ENCODE measurements at places on chromosomes 5 and 9.

GRCh38 chr9:37908698-37909186, 4.8 kb upstream of the SLC25A51 start:
- DNase-seq: no peak

DNA sequence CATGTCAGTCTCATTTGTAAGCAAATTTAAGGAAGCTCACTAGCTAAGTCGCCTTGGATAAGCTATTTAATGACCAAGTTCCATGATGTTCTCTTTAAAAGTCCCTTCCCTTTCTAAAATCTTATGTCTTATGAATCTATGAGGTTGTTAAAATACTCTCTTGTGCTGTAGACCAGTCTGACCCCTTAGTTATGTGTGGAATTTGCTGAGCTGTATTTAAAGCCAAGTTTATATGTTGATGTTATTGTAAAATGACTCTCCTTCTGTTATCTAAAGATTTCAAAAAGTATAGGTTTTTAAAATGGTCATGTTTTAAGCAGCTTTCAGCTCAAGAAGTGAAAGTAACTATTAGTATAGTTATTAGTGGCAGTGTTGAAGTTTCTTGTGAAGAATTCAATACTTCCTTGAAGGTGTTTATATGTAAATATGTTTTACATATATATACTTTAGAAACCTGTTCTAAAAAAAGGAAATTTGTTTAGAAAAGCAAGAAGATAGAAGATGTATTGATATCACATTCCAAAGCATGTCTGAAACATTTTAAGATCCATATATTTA, 92.2 kb downstream of the CDC42SE2 start:
- DNase-seq: no peak

- no peak for DNase-seq
These were observed 12.4 kb downstream of the NACC2 start for GRCh38 chr9:136082496-136083361.

DNA sequence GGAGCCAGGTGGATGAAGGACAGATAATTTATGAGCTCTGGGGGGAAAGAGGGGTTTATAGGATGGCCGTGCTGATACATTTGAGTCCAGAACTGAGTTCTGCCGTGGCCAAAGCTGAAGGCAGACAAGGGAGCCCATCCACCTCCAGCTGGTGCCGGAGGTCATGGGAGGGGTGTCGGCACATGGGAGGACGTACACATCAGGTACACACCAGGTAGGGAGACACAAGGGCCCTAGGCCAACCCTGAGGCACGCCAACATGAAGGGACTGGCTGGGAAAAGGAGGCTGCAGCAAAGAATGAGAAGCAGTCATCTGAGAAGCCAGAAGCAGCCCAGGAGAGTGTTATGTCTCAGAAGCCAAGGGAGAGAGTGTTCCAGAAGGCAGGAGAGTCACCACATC, 2.1 kb upstream of the GPRIN1 start:
- no peak for DNase-seq

- no peak for DNase-seq
These were observed 52.1 kb upstream of the EQTN start for GRCh38 chr9:27348785-27349697.

GRCh38 chr5:128216860-128217531, 133.4 kb downstream of the SLC12A2 start:
- DNase-seq: no peak

DNA sequence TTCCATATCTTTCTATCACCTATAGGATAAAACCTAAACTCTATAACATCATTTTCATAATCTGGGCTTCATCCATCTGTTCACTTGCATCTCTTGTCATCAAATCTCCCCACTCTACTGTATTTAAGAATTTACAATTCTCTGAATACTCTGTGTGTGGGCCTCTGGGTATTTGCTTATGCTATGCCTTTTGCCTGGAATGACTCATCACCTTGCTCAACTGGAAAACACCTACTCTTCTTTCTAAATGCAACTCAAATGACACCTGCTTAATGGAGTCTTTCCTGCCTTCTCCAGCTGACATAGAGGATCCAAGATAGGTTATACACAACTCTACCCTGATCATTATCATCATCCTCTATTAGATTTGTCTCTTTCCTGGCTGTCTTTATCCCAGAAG, 421.7 kb downstream of the SPATA31D1 start:
- DNase-seq: no peak

GRCh38 chr5:2877522-2877921, 126.0 kb upstream of the IRX2 start:
- DNase-seq: no peak

DNA sequence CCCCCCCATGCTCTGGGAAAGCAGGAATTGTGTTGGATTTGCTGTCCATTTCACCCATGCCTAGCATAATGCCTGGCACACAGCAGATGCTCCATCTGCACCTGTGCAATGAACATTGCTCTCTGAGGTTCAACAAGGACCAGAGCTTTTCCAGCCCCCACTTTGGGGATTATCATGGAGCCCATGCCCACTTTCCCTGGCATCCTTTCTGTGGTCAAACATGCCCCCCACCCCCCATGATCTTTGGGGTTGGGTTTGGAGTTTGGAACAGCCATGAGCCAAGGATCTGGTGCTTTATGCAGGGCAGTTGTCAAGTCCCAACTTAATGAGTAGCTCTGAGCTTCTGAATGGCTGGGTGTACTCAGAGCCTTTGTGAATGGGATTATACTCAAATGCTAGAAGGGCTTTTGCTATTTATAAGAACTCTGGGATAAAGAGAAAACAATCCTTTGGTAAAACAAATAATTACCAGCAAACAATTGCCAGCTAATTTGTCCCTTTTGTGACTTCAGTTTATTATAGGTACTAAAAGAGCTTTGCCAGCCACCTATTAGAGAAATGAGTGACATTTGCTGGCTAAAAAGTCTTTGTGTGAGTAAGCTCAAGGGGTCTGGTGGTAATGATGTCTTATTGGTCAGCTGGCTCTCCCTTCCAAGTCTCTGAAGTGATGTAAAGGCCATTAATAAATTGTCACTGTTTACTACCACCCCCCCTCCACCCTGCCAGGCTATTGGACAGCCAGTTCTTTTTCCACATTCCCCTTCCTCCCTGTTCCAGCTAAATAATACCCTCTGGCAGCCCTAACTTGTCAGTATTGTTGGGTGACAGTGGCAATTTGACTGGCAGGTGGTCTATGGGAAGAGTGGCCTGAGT, 182.3 kb downstream of the MACROH2A1 start:
- DNase-seq: no peak

GRCh38 chr9:113363336-113363735, 13.4 kb downstream of the HDHD3 start:
- no peak for DNase-seq

- peak; percentile 64 for DNase-seq
These were observed 133.8 kb upstream of the SLC24A2 start for GRCh38 chr9:19922476-19923118.

DNA sequence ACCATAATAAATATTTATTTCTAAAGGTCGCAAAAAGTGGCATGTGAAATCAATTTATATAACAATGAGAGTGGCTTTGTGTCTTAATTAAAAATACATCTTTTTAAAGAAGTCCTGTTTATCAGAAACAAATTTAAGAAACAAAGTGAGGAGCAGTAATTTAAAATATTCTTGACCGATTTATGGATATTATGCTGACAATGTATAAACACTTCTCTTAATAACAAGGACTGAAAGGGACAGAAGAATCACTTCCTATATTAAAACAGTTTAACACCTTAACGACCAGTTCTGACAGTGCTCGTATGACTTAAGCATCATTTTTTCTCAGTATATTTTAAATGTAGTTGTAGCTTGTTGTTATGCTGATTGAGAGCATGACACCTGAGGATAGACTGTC, 149.1 kb downstream of the GABRB2 start:
- no peak for DNase-seq

DNA sequence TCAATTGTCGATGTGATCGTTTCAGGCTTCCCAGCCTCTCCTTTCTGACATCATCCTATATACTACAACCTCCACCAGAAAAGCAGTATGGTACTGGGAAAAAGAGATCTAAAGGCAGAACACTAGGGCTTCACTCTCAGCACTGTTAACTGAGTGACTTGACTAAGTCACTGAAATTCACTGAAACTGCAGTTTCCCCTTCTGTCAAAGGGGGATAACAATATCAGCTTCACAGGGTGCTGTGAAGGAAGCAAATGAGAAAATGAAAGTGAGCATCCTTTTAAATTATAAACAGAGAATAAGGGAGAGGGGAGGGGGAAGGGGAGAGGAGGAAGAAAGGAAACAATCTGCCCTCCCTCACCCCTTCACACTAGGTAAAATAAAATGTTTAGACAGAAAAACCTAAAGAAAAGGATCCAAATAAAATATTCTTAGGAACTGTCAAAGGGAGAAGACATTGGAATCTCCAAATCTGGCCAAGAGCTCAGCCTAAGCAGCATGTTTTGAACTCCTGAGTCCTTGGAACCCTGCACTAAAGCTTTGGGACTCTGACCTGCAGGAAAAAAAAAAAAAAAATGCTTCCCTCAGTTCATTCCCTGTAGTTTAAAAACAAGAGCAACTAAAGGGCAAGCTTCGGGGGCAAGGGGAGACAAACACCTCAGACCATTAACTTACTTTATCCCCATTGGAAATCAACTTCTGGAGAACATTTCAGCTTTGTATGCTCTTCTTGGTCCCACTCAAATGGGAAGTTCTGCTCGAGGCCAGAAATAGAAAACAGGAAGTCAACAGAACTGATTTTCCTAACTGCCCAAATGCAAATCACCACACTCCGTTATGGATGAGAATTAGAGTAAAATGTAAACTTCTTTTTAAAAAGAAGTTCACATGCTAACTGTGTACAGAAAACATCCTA, 178.3 kb downstream of the DEPDC1B start:
- no peak for DNase-seq

DNA sequence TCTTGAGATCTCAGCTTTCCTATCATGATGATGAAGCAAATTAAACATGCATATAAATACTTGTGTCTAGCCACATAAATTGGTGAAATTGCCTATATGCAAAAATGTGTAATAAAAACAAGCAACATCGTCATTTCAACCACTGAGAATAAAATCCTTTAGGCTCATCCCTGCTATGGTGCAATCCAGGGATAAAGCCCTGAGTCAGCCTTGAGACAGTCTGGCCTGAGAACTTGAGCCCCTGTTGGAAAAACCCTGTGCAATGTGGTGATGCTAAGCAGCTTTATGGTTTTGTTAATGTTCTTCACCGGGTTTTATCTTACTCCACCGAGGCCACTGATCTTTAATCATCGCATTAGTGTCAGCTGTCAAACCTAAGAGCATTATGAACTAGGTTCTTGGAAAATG, 170.5 kb downstream of the DCP2 start:
- no peak for DNase-seq

DNA sequence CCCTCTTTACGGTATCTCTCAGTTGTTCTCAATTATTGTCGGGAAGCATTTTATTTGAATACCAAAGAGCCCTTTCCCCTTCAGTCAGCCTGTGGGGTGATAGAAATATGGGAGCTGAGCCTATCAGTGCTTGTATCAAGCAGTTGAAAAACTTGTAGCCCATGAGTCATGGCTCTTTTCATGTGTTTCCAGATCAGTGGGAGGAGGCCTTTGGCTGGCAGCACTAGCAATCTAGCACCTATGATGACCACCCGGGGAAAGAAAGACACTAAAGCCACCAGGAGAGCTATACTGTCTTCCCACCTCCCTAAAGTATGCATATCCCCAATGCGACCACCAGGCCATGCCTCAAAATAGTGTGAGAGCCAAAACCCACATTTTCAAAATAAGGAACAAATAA, 696.9 kb upstream of the C9orf72 start:
- DNase-seq: no peak

DNA sequence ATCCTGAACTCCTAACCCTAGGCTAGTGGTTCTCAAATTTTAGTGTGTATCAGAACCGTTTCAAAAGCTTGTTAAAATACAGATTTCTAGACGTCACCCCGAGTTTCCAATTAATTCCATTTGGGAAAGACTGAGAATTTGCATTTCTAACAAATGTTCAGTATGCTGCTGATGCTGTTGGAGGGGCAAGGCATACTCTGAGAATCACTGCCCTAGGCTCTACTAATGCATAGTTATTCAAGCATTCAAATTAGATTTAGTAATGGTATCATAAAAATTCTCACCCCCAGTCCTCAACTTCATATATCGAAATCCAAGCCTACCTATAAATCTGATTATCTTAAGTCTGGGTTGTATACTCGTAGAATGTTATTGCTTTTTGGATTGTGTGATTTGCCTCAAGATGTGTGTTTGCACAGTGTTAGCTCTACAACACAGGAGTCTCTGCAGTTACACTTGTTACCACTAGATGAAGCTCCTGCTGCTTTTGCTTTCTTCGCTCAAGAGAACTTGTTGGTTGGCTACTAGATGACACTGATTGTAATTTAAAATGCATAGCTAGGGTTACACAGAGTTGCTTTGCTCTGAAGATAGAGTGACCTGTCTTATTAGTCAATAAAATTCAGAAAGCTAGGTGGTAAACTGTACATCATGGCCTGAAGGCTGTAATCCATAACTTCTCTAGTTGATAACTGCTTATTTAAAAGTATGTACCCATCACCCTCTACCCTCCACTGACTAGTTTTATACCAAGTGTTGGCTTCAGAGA, 7.5 kb upstream of the ERAP2 start:
- peak; percentile 8 for DNase-seq

GRCh38 chr5:73783828-73784227, 157.8 kb downstream of the ARHGEF28 start:
- DNase-seq: no peak

DNA sequence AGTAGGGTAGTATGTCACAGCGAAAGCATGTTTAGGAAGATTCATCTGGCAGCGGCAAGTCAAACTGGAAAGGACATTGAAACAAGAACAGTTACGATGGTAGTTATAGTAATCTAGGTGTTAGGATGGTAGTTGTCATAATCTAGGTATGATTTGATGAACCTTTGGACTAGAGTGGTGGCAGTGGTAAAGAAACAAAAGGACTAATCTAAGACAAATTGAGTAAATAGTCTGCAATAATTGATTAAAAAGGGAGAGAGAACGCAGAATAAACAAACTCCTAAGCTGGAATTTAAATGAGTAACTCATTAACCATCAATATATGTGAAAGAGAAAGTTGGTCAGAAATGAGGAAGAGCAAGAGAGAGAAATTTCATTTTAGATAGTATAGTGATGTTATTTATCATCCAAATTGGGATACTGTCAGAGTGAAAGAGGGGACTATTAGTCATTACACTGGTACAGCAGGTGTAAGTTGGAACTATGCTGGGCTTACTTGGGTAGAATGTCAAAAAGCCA, 56.8 kb downstream of the MTREX start:
- DNase-seq: no peak

DNA sequence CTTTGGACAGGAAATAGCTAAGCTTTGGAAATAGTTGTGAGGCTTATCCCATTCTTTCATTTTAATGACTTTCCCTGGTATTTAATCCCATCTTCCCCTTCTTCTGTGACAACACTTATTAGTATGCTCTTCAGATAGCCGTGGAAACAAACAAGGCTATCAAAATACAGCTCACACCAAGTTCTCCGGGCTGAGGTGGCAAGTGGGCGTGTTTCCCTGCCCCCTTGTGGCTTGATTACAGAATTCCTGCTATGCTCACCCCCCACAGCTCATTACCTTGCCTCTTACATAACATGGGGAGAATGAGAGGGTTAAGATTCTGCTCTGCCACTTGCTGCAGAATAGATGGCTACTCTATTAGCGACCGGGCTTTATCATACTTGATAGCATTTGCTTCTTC, 437.1 kb upstream of the TLE4 start:
- DNase-seq: peak; percentile 30

GRCh38 chr9:35110327-35110761, 5.3 kb downstream of the ATOSB start:
- DNase-seq: no peak

Data from NT2/D1 (cell line).